GM18507 (cell line): ENCODE measurements at places on chromosomes 2 and 18.
A peak's percentile ranks its signal among the peaks of the same experiment; 100 is the strongest.

GRCh38 chr2:6418291-6418690, 447.4 kb downstream of the CMPK2 start:
- DNase-seq = no peak

- no peak for DNase-seq
Measured at GRCh38 chr2:182745061-182745460, 29.0 kb downstream of the DNAJC10 start.

- no peak for DNase-seq
Measured at GRCh38 chr2:65396348-65397026, 35.9 kb downstream of the SPRED2 start.

DNA sequence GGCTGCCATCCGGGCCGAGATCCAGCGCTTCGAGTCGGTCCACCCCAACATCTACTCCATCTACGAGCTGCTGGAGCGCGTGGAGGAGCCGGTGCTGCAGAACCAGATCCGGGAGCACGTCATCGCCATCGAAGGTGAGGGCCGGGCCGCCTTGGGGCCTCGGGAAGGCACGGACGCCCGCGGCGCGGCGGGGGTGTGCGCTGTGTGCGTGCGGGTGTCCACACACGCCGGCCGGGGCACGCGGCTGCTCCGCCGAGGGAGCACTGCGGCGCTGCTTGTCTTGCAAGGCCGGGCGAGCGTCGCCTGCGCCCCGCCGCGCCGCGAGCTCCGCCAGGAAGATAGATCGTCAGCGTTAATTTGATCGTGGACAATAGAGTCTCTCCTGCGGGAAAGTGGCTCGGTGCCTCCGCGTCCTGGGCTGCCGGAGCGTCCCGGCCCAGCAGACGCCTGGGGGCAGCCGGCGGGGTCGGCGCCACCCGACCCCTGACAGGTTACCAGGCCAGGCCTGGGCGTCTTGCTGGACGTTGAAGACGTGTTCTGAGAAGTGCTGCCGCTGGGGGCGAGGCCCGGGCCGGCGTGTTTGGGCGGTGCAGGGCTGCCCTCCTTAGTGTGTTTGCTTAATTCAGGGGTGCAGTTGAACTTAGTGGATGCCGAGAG, 1.0 kb downstream of the AGAP1 start:
- no peak for DNase-seq

GRCh38 chr2:43059183-43059897, 167.1 kb downstream of the ZFP36L2 start:
- DNase-seq = no peak

- no peak for DNase-seq
Measured at GRCh38 chr2:201235860-201236811, 24.2 kb upstream of the CASP8 start.

DNA sequence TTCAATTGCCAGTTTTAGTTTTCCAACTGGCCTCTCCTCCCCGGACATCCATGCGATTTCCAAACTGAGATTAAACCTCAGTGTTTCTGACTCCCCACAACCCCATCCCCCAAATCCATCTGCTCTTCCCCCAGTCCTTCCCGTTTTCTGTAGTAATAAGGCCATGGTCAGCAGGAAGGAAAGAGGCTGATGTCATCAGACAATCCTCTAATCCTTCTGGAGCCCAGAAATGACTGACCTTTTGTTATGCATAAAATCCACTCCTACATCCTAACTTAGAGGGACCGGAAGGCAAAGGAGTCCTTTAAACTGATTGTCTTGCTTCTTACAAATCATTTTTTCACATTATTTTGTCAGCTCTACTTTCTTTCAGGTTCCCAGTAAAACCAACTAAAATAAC, 155.8 kb downstream of the INO80D start:
- no peak for DNase-seq

- DNase-seq = peak; percentile 43
Measured at GRCh38 chr2:10028988-10029874, 14.1 kb upstream of the KLF11 start.

GRCh38 chr2:147083664-147084063, 761.2 kb upstream of the ACVR2A start:
- no peak for DNase-seq

- DNase-seq = no peak
Measured at GRCh38 chr2:42835577-42836371, 43.4 kb upstream of the HAAO start.
